ENCODE measurements at places on chromosomes 6 and 20.
A peak's percentile ranks its signal among the peaks of the same experiment; 100 is the strongest.

- DNase-seq: no peak
Measured at GRCh38 chr6:93182938-93183479, 236.3 kb downstream of the EPHA7 start.

- no peak for DNase-seq
Measured at GRCh38 chr6:84764332-84765049, at the start of gene TBX18. Gene TBX18, minus strand, starts transcription at chr6:84764598. Its CDS starts 417 bp downstream, at chr6:84764181.

DNA sequence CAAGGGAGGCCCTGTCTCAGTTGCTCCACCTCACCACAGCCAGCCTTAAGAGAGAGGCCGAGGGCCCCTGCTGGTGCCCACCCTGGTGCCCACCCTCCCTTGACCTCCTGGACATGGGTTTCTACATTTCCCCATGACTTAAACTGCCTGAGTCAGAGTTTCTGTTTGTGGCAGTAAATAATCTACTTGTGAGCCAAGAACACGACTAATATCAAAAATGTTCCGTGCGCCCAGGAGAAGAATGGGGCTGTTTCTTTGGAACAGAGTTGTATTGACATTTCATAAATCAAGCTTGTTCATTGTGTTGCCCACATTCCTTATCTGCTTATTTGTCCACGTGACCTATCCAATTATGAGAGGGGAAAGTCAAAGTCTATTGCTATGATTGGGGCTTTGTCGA is 143.5 kb downstream of the ANKRD60 start:
- DNase-seq: no peak

- DNase-seq: no peak
Measured at GRCh38 chr20:44586289-44586911, 4.0 kb downstream of the PKIG start.

- DNase-seq: no peak
Measured at GRCh38 chr6:100944644-100945043, 63.5 kb upstream of the ASCC3 start.

DNA sequence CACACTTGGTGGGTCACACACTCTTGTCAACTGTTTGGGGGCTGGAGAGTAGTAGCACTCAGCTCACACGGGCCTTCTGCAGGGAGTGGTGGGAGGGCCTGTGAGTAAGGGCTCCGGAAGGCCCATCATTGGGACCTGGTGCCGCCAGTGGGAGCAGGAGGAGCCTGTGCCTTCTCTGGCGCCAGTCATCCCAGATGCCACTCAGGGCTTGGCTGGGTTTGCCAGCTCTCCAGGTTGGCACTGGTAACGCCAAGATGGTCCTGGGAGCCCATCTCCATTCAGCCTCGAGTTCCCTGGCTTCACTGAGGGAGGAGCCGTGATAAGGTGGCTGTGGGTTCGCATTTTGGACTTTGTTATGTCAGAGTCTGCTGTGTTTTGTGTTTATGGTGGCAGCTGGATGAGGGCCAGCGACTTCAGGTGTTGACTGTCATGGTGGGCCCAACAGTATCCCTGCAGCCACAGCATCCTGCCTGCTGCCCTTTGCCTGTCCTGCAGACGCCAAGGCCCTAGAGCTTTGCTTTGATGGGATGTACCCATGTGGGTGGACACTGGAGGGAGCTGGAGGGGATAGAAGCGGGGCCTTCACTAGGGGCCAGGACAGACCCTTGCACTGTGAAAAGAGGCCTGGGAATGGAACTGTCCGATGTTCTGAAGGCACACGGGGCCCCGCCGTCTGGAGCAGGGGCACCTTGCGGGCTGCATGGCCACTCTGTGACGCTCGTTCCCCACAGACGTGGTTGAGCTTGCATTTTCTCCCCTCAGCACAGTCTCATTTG is 13.3 kb upstream of the DNAJC5 start:
- DNase-seq: no peak

DNA sequence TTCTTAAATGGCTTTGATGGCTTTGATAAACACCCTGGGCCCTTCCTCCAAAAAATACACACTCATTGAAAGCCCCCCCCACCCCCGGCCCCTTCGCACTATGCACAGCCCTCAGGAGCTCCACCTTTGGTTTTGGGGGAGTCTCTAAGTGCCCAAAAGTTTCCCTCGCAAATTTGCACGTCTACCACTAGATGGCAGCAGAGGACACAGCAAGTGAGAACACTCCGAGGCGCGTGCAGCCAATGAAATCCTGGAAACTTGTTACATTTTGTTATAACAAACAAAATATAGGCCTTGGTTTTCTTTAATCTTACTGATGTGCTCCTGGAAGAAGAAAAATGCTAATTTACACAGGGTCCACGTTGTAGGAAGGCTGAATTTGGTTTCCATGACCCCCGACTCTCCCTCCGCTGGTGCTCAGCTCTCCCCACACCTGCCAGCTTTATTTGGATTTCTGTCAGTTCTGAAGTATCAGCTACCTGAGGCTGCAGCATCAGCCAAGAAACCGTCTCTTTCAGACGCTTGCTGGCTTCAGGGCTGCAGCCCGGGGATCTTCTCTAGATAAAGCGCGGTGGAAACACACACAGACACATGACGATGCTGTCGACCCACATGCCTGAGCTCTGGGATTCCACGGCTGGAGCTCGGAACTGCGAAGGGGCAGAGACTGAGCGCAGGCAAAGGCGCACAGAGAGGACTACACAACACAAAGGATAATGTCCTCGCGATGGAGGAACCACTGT is 148.3 kb upstream of the RPS6KA2 start:
- DNase-seq: peak; percentile 49

GRCh38 chr6:87908978-87909811 is 138.4 kb upstream of the SPACA1 start:
- no peak for DNase-seq

DNA sequence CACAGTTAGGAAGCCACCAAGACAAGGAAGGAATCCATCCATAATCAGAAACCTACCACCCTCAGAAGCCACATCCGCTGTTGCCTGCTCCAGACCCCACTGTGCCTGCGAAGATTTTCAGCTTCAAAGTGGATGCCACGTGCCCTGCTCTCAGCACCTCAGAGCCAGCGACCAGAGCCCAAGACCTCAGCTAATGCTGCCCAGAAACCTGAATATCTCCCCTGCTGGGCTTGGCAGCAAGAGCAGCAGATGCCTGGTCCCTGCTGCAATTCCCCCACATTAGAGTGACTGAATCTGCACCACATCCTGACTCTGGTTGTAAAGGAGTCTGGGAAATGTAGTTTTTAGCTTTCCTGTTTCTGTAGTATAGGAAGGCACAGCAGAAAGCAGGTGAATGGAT is 10.7 kb upstream of the ULBP3 start:
- no peak for DNase-seq

DNA sequence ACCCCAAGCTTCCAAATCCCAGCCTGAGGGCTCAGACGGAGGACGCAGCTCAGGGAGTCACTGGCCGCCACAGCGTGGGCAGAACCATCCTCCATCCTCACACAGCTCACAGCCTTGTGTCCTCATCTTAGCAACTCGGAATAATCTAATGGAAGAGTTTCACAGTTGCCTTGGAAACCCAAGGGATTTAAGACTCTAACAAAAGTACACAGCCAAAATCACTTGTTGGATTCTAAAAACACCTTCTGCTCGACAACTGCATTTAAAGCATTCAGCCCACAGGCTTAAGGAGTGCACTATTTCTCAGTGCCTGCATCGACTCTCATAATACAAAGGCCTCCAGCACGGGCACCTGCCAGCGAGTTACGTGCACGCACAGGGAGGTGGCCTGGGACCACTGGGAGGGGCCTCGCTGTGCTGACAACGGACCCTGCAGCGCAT is 45.4 kb downstream of the ZBTB46 start:
- DNase-seq: no peak

GRCh38 chr6:138517635-138518034 is 18.3 kb upstream of the NHSL1 start:
- DNase-seq: peak; percentile 41

DNA sequence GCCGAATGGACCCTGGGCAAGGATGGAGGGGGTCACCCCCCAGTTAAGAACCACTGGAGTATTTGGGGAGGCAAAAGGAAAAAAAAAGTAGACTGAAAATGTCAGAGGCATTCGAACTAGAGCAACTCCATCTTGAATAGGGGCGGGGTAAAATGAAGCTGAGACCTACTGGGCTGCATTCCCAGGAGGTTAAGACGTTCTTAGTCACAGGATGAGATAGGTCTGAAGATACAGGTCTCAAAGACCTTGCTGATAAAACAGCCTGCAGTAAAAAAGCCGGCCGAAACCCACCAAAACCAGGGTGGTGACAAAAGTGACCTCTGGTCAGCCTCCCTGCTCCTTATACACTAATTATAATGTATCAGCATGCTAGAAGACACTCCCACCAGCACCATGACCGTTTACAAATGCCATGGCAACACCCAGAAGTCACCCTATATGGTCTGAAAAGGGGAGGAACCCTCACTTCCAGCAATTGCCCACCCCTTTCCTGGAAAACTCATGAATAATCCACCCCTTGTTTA is 70.4 kb upstream of the KCNG1 start:
- no peak for DNase-seq

GRCh38 chr20:18533978-18534644 is 26.4 kb downstream of the SEC23B start:
- no peak for DNase-seq

- DNase-seq: no peak
Measured at GRCh38 chr6:35391240-35391968, 49.0 kb downstream of the PPARD start.

GRCh38 chr6:28589957-28590349 is 64.3 kb downstream of the GPX5 start:
- DNase-seq: no peak

DNA sequence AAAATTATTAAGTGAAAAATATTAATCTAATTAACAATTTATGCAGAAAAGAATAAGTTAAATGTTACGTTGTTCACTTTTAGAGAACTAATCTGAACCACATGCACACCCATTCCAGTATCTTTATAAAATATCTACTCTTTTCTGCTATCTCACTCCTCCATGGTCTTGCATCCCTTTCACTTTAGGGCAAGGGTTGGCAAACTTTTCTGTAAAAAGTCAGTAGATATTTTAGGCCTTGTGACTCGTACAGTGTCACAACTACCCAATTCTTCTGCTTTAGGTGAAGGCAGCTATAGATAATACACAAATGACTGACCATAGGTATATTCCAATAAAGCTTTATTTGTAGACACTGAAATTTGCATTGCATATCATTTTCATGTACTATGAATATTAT is 39.7 kb upstream of the SUPT3H start:
- no peak for DNase-seq

DNA sequence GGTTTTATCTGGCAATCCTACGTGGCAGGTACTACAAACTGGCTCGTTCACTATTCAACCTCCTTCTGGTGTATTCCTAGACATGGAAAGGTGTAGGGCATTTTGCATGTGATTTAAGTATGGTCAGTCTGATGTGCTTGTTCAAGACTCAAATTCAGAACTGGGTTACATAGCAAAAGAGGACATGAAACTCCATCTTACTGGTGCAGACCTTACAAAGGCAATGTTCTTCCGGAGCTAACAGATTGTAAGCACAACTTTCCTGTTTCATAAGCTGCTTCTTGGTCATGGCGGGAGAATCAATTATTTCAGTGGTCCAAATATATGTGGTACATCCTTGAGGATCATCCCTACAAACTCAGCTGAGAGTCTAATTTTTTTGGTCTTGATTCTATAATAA is 703.4 kb downstream of the EPM2A start:
- DNase-seq: no peak

DNA sequence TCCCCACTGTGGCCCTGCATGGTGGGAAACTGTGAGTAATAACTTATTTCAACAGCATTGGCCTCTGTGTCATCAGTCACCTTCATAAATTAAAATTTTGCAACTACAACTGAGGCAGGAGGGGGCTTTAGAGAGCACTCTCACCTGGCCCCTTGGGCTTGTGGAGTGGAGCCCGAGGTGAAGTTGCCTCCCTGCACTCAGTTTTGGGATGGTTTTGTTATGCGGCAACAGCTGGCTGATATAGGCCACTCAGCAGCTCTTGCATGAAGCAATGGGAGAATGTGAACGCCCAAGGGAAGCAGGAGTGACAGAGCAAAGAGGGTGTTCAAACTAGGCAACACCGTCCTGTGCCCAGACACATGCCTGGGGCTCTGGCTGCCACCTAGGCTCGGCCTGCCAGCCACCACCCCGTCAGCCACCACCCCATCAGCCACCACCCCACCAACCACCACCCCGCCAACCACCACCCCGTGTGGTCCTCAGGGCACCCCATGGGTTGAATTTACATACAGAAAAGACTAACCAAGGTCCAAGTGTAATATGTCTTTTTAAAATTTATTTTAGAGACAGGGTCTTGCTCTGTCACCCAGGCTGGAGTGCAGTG is 4.3 kb upstream of the GFRA4 start:
- no peak for DNase-seq

DNA sequence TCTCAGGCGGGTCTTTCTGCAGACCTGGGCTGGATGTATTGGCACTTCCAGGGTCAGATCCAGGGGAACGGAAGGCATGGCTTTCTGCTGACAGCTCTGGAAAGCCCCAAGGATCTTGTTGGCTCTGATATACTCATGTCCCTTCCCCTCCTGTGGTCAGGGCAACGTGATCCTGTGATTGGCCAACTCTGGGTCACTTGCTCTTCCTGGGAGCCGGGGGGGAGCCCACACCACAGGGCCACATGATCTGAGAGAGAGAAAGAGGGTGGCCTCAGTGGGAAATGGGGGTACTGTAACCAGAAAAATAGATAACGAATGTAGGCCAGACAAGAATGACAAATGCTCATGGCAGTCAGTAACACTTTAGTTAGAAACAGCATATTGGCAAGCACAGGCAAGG is 223.0 kb downstream of the NFATC2 start:
- no peak for DNase-seq

DNA sequence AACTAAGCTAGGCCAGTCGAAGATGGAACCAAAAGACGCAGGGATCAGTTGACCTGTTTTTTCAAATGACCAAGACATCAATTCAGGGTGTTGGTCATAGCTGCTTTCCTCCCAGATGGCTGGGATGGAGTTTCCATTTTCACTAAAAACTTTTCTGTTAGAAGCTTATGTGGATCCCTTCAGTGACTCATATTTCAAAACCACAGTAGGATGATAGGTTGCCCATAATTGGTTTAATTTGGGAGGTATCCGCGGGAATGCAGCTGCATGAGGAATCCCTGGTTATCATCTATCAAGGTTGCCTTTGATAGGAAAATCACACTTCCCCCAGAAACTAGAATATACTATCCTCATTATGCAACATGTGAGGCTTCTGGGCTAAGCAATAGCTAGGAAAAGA is 150.9 kb upstream of the MLIP start:
- DNase-seq: no peak

GRCh38 chr6:3251462-3252314 is 7.1 kb upstream of the PSMG4 start:
- peak; percentile 73 for DNase-seq

DNA sequence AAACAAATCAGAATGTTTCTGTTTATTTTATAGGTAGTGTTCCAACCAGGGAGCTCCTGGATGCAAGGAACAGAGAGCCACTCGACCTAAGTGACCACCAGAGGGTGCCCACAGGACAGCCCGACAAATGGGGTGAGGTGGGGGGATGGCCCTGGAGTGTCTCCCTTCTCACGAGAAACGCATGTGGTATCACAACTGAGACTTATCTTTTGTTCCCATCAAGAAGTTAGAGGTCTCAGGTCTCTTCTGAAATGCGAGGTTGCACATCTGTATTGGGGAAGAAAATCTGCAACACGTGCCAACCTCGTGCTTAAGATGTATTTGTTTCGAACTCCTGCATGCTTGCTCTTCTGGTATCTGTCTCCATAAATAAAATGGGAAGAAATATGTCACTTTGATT is 104.0 kb downstream of the ISM1 start:
- no peak for DNase-seq

GRCh38 chr20:56249244-56249955 is 868 bp downstream of the MC3R start:
- DNase-seq: peak; percentile 6

All from activated T-cell treated with anti-CD3 and anti-CD28 coated beads for 24 hours (primary cell).